ENCODE measurements at places on chromosomes 3 and 15. TPM values are rescaled to one million over a fixed set of nuclear protein-coding genes. Genes with fewer than 3 reads are reported as not detected.
A peak's percentile ranks its signal among the peaks of the same experiment; 100 is the strongest.

NR2E3 gene
- 4.3 TPM for total RNA-seq

UNC13C gene
- total RNA-seq = 8.8 TPM

SH2D7 gene
- total RNA-seq = 2.2 TPM

CHRNA3 gene
- total RNA-seq = 5.7 TPM

C3orf62 gene
- 14.1 TPM for total RNA-seq

CPEB1 gene
- 74.3 TPM for total RNA-seq

LRRC3B gene
- 6.3 TPM for total RNA-seq

FBN1 gene
- 48.5 TPM for total RNA-seq

- no peaks in the 10 kb centered on the region for H3K27me3 ChIP-seq
- DNase-seq = no peak
- no peaks in the 10 kb centered on the region for H3K36me3 ChIP-seq
- H3K4me3 ChIP-seq = no peak overlapping the region
- H3K27ac ChIP-seq = no peak overlapping the region
- no peaks in the 10 kb centered on the region for H3K4me1 ChIP-seq
Observed at GRCh38 chr3:77321646-77322045, 281.7 kb downstream of the ROBO2 start.

DNA sequence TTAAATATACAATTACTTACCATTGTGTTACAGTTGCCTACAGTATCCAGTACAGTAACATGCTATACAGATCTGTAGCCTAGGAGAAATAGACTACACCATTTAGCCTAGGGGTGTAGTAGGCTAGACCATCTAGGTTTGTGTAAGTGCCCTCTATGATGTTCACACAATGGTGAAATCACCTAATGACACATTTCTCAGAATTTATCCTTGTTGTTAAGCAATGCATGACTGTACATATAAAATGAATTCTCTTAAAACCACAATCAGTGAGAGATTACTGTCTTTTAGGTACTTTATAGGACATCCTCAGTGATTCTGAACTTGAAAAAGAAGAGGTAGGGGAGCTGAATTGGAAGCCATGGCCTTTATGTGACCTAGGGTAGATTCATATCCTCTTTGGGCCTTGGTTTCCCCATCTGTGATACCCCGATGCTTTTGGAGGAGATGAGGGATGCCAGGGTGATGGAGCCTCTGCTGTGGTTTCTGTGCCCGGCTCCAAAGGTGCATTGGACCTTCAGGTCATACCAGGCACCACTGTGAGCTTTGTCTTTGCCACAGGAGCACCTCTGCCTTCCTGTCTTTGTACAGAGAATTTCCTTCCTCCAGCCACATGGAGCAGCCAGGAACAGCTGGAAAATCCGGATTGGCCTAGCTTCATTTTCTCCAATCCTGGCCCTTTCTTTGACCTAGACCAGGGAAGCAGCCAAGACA lies 51.9 kb upstream of the FLNB start:
- H3K36me3 ChIP-seq = no peaks in the 10 kb centered on the region
- DNase-seq = no peak
- H3K4me3 ChIP-seq = no peak overlapping the region
- H3K27me3 ChIP-seq = no peaks in the 10 kb centered on the region
- H3K27ac ChIP-seq = no peak overlapping the region

GRCh38 chr15:33440900-33441299 lies 130.1 kb downstream of the RYR3 start:
- no peak for DNase-seq
- H3K27ac ChIP-seq = no peak overlapping the region
- H3K4me1 ChIP-seq = no peaks in the 10 kb centered on the region
- H3K27me3 ChIP-seq = no peaks in the 10 kb centered on the region
- no peak overlapping the region for H3K4me3 ChIP-seq

- no peak overlapping the region for H3K4me3 ChIP-seq
- H3K27me3 ChIP-seq = no peaks in the 10 kb centered on the region
- H3K27ac ChIP-seq = no peak overlapping the region
- H3K36me3 ChIP-seq = no peaks in the 10 kb centered on the region
- no peak for DNase-seq
- no peaks in the 10 kb centered on the region for H3K4me1 ChIP-seq
Observed at GRCh38 chr3:52810923-52811322, 16.3 kb downstream of the ITIH3 start.

GRCh38 chr3:124787476-124788195 lies 57.4 kb downstream of the UMPS start:
- H3K27me3 ChIP-seq = no peaks in the 10 kb centered on the region
- H3K36me3 ChIP-seq = no peaks in the 10 kb centered on the region
- DNase-seq = peak; percentile 61
- peaks cover 29% of the 10 kb centered on the region for H3K4me1 ChIP-seq

Measured in testis (tissue), 5 donors.